ENCODE measurements at places on chromosomes 7 and 10.

DNA sequence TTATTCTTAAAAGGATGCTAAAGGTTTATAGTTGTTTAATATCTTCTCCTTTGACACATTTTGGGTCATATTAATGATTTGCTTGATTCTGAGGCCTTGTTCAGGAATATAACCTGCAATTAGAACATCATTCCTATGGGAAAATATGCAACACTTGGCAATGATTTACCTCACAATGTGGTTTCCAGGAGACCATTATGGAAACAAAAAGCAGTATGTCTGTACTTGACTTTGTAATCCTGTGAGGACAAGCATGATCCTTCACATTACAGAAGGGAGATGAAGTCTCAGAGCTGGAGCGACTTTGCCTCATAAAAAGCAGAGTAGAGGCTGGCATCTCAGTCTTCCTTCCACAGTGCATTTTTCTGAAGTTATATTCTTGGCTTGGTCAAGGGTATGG, 57.0 kb upstream of the CDCA7L start:
- DNase-seq, result no peak

DNA sequence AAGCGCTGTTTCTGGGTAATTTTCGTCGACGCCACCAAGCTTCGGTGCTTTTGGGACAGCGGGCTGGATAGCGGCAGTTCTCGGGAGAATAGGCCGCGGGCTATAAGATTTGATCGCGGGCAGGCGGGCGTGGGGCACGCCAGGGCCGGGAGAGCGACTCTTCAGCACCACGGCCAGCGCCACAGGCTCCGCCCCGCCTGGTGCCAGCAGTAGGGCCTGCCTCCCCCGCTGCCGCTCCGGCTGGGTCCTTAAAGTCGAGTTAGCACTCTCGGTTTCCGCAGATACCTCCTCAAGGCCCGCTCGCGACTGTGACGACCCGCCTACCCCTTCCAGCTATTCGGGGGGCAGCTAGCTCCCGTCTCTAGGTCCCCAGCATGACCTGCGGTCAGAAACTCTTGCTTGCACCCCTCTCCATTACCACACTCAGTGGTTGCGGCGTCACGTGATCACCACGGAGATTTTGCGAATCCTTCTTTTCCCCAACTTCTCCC, 9.4 kb downstream of the NXPH1 start:
- DNase-seq, result no peak

- no peak for DNase-seq
Measured at GRCh38 chr7:102395592-102395872, 631 bp upstream of the PRKRIP1 start.

DNA sequence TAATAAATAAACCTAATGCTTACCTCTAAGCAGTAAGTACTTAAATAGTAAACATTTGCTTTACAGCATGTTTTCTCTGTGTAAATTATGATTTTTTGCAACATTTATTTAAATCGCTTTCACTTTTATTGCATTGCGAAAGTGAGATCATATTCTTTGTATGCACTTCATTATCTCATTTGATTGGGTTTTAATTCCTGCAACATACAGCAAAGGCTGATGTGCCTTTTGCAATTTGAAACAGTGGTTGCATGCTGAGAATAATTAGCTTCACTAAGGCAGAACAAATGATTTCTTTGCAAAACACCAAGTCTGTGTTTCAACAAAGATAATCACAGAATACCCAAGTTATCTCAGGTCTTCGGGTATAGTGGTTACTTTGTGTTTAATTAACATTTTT, 16.3 kb upstream of the THSD7A start:
- DNase-seq, result no peak

All from GM12878 (cell line).